Brain (organoid and tissue), 16 donors: ENCODE measurements at places on chromosomes 2 and 18.

DNA sequence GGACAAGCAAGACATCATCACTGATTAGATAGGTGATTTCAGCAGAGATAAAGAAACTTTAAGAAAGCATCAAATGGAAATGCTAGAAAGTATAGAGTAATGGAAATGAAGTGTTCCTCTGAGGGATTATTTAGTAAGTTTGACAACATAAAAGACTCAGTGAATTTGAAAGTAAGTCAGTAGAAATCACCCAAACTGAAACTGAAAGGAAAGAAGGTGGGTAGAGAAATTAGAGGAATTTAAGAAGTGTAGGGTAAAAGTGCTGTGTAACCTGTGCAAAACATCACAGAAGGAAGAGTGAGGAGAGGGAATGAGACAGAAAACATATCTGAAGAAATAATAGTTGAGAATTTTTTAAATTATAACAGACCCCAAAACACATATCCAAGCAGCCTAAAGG is 343.1 kb downstream of the CBLN2 start:
- DNase-seq, result no peak

GRCh38 chr2:59798687-59799232 is 754.7 kb downstream of the BCL11A start:
- DNase-seq, result peak; percentile 42

- DNase-seq, result no peak
Observed at GRCh38 chr18:44750774-44751173, 70.1 kb downstream of the SETBP1 start.

GRCh38 chr2:55364189-55365055 is 55.2 kb downstream of the CCDC88A start:
- peak; percentile 76 for DNase-seq

DNA sequence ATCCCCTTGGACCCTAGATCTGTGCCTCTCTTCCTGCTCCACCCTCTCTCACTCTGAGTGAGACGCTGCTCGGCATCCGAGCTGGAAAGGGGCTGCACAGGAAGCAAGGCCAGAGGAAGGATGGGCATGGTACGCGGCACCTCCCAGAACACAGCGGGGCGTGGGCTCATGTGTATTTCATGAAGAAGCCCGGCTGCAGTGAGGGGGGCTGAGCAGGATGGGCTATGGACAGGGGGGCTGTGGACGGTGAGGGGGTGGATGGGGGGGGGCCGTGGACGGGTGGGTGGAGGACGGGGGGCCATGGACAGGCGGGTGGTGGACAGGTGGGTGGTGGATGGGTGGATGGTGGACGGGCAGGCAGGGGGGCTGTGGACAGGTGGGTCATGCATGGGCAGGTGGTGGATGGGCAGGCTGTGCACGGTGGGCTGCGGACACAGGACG is 28.5 kb downstream of the SLC66A2 start:
- DNase-seq, result no peak

- DNase-seq, result peak; percentile 39
Observed at GRCh38 chr2:98343285-98343684, 3.0 kb upstream of the CNGA3 start.

- DNase-seq, result no peak
Observed at GRCh38 chr2:186697536-186697935, 3.7 kb downstream of the FAM171B start.

- no peak for DNase-seq
Observed at GRCh38 chr2:220981926-220982325, 590.2 kb downstream of the EPHA4 start.

DNA sequence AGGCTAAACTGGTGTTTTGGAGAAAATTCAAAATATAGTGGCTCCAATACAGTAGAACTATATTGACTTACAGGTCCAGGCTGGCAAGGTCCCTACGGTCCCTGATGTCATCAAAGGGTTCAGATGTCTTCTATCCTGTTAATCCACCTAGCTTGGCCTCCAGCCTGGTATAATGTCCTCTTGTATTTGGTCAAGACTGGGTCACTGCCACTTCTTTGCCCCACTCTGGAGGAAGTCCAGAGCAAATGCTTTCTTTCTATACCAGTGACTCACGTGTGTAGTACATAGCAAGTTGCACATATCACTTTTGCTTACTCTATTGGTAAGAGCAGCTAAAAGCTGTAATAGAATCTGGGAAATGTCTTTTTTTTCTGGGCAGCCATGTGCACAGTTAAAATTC is 80.8 kb downstream of the LCLAT1 start:
- DNase-seq, result no peak

GRCh38 chr2:232236200-232236599 is 142.4 kb upstream of the ALPP start:
- DNase-seq, result no peak

DNA sequence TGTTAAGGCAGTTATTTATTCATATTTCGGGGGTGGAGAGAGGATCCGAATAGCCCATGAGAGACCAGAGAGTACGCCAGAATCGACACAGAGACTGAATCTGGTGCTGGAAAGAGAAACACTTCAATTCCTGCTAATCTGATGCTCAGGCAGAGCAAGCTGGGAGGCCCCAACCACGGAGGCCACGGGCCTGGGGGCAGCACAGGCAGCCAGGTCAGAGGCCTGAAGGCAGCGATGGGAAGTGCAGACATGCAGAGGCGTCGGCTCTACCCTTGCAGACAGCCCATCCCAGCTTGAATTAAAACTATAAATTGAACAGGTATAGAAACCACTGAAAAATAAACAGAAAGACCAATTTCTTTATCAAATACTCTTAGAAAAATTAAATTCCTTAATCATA is 50.6 kb downstream of the PXDN start:
- DNase-seq, result no peak

DNA sequence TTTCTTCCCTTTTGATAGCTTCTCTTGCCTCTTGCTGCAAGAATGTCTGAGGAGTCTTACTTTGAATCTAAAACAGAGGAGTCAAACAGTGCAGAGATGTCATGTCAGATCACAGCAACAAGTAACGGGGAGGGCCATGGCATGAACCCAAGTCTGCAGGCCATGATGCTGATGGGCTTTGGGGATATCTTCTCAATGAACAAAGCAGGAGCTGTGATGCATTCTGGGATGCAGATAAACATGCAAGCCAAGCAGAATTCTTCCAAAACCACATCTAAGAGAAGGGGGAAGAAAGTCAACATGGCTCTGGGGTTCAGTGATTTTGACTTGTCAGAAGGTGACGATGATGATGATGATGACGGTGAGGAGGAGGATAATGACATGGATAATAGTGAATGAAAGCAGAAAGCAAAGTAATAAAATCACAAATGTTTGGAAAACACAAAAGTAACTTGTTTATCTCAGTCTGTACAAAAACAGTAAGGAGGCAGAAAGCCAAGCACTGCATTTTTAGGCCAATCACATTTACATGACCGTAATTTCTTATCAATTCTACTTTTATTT is 133.5 kb upstream of the CDCA7 start:
- no peak for DNase-seq

GRCh38 chr2:59276033-59276432 is 1034.9 kb upstream of the FANCL start:
- no peak for DNase-seq

DNA sequence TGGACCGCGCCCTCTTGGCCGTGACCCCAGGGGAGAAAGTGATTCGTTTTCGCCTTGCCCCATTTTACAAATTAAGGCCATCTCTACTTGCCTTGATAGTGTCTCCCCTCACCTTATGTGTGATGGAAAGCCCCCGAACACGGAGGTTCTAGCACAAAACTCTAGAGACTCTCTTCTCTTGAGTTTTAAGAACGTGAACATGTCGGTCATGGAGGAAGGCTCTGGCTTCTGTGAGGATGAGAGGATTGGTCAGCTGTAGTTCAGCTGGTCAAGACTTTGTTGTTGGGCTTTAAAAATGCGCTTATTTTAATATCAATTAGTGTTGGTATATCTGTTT is 828 bp downstream of the DYNC1I2 start:
- DNase-seq, result peak; percentile 18
